BE2C (cell line): ENCODE measurements at places on chromosomes 5 and 9.

DNA sequence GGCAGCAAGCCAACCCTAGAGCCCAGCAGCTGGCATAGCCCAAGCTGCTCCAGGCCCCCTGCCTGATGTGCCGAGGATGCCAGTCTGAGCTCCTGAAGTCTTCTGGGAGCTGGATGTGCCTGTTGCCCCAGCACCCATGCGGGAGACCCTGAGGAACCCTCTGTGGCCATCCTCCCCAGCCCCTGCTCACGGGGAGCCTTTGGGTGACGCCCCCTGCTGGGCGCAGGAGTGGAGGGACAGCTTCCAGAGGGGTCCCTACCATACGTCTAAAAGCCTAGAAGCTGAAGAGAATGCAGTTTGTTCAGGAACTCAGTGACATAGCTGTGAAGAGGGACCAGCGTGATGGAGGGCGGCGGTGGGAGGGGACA is 33.1 kb upstream of the MVB12B start:
- peak; percentile 35 for DNase-seq

GRCh38 chr5:113050721-113051382 is 74.3 kb downstream of the DCP2 start:
- DNase-seq, result no peak

DNA sequence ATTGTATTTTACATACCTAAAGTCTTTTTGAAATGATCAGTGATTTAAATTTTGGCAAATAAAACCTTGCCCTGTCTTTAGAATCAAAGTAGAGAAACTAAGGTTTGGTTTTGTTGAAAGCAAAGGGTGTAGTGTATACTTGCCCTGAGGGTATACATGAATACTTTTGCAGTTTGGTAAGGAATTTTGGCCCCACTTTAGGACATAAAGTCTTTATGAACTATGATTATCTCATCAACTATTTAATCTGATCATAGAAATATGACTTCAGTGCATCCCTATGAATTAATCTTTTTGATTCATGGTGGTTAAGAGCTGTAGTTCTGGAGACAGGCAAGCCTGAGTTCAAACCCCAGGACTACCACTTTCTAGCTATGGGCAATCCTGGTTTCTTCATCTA is 17.7 kb downstream of the RAD1 start:
- no peak for DNase-seq

DNA sequence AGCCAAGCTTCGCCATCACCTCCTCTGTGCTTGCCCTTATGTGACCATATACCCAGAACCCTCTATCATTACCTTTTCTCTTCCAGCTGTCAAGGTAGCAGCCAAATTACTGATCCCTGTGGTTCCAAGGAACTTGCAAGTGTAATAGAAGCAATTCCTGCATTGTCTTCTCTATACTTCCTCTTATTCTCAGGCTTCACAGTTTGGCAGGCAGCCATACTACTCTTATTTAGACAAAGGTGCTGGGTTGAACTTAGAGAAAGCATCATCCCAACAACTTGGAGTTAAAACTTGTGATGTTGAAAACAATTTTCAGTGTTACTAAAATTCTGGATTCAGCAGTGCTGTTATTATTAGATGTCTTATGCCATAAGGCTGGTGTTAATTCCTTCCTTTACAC is 93.2 kb downstream of the NLN start:
- DNase-seq, result no peak

DNA sequence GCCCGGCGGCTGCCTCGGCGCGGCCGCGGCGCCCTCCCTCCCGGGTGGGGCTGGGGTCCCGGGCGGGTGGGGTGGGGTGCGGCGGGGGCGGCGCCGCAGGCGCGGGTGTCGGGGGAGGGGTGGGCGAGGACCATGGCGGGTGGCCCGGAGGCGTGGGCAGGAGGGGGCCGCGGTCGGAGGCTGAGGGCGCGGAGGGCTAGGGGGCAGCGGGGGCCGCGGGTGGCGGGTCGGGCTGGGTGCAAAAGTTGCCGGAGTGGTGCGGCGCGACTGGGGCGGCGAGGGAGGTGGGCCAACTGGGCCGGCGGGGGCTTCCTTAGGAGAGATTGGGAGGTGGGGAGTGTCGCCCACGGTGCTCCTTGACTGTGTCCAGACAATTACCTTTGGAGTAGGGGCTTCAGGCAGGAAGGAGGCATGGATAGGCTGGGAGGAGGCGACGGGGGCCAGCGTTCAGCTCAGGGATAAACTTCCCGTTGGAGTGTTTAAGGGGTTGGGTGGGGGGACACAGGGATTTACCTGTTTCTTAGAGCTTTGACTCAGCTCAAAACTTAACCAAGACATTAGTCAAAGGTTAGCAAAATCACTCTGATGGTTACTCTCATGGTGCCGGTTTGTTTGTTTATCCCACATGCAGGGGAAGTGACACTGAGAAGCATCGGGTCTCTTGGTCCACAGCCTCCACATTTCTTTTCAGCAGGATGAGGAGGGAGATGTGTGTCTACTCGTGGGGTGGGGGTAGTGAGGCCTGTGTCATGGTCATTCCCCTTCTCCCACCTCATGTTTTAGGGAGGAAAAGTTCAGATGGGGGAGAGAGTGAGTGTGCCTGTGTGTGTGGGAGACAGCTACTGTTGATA is 859 bp downstream of the CSNK1G3 start:
- peak; percentile 38 for DNase-seq

DNA sequence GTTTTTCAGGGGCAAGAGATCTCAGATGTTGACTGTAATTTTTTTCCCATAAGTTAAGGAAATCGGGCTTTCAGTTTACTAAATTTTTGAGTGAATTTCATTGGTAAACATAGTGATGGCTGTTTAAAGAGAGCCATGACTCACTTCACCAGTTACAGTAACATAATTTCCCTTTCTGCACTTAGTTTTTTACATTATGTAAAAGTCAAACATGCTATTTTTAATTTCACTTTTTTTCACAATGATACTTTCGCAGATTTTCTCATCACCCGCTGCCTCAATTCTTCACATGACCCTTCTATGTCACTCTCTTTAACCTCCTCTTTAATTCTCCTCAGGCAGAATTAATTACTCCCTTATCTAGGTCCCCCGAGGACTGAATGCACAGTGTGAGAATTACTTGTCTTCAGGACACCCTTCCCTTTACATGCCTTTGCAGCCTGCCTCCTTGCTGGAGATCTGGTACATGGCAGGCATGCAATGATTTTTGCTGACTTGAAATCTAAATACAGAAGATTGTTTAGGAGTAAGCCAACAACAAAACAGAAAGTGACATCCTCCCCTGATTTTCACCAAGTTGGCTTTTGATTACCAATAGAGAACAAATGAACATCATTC is 217.5 kb upstream of the S1PR3 start:
- DNase-seq, result no peak
